ENCODE measurements at places on chromosomes 1 and 21.

DNA sequence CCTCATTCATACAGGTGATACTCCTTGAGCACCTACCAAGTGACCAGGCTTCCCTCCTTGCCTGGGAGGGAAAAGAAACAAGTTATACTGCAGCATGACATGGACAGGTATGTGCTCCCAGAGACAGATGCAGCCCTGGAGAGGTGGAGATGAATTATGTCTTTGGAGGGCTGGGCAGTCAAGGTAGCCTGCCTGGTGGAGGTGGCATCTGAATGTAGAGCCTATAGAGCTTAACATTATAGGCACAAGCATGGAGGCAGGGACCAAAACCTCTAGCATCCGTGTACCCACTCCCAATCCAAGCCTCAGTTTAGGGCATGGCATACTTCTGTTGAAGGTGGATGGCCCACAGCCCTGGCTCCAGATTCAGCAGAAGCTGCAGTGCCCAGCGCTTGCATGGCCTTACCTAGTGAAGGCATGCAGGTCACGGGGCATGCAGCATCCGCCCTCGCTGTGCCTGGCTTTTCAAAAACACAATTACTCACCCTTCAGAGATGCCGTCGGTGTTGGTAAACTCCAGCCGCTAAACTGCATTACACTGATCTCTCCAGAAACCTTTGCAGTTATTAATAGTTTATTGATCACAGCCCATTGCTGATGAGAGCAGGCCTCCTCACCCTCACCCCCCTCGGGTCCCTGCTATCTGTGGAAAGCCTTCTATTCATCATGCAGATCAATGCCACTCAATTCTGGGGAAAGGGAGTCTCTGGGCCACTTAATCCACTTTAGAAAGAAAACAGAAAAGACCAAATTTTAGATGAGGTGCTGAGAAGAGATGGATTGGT lies 151.1 kb upstream of the KLHDC7A start:
- DNase-seq = no peak

GRCh38 chr1:84272401-84272800 lies 29.1 kb upstream of the SAMD13 start:
- DNase-seq = no peak

DNA sequence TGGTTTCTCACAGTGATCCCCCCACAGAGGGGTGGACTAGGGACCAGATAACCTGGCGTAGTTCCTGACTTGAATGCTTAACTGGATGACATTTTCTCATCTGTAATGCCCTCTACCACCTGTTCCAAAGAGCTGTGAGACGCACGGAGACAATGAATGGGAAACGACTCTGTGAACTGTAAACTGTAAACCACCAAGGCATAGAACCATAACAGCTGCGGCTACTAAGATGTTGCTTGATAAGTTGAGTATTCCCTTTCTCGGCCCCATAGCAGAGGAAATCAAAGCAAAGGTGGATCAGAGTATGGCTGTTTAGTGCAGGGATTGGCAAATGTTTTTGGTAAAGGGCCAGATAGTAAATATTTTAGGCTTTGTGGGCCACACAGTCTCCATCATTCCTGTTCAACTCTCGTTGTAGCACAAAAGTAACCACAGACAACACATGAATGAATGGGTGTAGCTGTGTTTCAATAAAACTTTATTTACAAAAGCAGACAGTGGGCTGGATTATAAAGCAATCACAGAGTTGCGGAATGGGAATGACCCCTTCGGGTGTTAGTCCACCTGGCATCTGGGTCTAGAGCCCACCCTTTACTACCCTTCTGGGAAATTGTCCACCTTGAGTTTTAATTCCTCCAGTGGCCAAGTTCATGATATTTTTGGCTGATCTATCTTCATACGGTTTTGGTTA lies 315.2 kb downstream of the RPS6KC1 start:
- no peak for DNase-seq

DNA sequence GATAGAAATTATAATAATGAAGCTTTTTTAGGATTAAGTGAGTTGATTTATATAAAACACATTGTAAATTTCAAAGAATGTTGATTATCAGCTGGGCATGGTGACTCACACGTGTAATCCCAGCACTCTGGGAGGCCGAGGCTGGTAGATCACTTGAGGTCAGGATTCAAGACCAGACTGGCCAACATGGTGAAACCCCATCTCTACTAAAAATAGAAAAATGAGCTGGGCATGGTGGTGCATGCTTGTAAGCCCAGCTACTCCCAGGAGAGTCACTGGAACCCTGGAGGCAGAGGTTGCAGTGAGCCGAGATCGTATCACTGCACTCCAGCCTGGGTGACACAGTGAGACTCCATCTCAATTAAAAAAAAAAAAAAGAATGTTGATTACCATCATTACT lies 18.4 kb downstream of the ADAMTS1 start:
- DNase-seq = no peak

GRCh38 chr1:68347415-68347814 lies 102.3 kb downstream of the RPE65 start:
- peak; percentile 11 for DNase-seq

- DNase-seq = no peak
These were observed 1.8 kb downstream of the VWA1 start for GRCh38 chr1:1437033-1437903.

GRCh38 chr1:29122682-29123052 lies 1.0 kb downstream of the TMEM200B start:
- DNase-seq = no peak

- DNase-seq = no peak
These were observed 6.1 kb upstream of the AGO3 start for GRCh38 chr1:35924838-35925237.

DNA sequence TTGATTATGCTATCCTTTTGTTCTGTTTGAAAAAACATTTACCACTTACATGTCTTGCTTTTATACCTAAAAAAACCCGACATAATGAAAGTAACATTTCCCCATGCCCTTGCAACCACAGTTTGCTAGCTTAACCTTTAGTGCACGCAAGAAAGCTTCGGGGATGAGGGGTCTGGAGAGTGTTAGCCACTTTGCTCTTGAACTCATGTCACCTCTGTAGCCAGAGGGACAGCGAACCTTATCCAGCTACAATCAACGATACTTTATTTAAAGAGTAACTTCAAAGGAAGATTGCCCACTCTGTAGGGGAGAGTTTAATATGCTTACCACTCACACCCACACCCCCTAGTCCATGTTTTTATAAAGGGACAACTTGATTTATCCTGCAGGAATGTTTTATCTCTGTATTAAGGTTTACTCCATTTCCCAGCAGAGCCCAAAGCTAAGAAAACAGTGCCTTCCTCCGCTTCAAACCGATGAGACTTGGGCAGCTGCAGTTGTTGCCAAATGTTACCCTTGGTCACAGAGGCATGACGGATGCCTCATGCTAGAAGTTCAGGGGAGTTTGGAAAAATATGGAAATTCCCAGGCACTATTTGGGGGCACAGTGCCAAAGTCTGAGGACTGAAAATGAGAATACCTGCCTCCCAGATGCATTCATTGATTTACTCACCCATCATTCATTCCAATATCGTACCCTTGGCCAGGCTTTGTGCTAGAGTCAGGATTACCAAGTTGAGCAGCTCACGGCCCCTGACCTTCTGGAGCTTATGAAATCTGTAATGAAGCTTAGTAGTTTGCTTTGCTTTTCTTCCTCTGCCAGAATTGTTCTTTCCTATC lies 61.4 kb upstream of the VCAM1 start:
- DNase-seq = no peak

GRCh38 chr1:108913105-108913948 lies 36.5 kb downstream of the GPSM2 start:
- DNase-seq = no peak

Measured in CD4-positive, alpha-beta T cell treated with Interleukin-21 for 1 hour (primary cell).